ENCODE measurements at places on chromosomes 13 and 19. TPM values are rescaled to one million over a fixed set of nuclear protein-coding genes. Genes with fewer than 3 reads are reported as not detected.

Gene TEX26
- not detected for polyA plus RNA-seq

- DNase-seq: peak; percentile 47
Observed at GRCh38 chr13:46160471-46161066, 21.4 kb downstream of the LCP1 start.

DNA sequence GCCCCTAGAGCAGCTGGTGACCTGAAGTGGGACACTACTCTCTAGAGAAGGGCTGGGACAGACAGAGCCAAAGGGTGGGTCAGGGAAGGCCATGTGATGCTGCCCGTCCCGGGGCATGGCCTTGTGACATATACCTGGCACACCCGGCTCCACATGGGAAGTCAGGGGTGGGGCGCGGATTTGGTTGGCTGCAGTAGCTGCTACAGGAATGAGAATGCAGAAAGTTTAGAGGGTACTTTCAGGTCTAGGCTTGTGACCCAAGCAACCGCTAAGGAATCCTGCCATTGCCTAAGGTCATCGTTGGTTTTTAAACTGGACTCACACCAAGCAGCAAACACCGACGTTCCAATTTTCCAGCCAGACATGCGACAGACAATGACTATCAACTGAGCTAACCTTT is 25.9 kb downstream of the RCBTB2 start:
- no peak for DNase-seq

GRCh38 chr13:33548069-33548468 is 262.5 kb upstream of the STARD13 start:
- no peak for DNase-seq
